CMK (cell line): ENCODE measurements at places on chromosomes 1 and 21.

- DNase-seq = no peak
Measured at GRCh38 chr21:39911286-39912199, 44.3 kb downstream of the PCP4 start.

DNA sequence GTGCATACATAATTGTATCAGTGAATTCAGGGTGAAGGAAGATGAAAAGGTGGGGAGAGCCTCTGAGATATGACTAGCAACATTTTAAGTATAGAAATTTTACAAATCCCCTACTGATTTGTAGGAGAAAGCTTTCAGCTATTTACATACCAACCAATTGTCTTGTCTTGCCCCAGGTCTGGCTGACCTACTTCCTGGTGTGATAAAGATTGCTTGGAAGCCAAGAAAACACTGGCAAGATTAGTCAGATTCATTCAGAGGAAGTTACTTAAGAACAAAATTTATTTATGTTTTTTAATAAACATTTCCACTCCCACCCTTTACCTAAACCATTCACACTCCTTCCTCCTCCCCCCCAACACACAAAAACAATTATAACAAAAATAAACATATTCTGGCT is 17.5 kb downstream of the PTGS2 start:
- DNase-seq = no peak

DNA sequence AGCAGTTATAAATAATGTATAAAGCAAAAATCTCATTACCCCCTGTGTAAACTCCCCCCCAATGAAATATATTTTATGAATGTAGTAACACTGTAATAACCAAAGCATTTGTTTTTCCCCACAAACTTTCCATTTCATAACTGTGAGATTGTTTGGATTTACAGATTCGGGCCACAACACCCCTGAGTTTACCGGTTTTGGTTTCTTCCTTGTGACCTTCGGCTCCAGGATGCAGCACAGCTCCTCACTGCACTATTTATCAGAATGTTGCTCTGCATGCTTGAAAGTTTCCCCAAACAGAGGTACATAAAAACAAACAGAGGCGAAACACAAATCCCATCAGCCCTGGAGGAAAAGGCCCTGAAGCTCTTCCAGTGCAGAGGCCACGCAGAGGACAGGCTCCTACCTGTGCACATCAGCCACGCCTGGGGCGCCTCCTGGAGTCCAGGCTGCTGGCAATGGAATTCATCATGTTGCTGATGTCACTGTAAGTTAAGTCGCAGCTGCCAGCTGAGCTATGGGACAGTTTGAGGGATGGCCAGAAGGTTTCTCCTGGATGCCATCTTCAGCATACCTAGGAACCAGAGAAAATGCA is 122.0 kb downstream of the LMO4 start:
- DNase-seq = no peak

- DNase-seq = no peak
Measured at GRCh38 chr1:205973377-205974232, 29.6 kb downstream of the RAB7B start.

GRCh38 chr1:21189421-21189820 is 12.7 kb upstream of the EIF4G3 start:
- DNase-seq = no peak

GRCh38 chr1:6185151-6185550 is 5.0 kb upstream of the CHD5 start:
- no peak for DNase-seq

- DNase-seq = no peak
Measured at GRCh38 chr1:212488436-212489283, 55.9 kb downstream of the NENF start.

DNA sequence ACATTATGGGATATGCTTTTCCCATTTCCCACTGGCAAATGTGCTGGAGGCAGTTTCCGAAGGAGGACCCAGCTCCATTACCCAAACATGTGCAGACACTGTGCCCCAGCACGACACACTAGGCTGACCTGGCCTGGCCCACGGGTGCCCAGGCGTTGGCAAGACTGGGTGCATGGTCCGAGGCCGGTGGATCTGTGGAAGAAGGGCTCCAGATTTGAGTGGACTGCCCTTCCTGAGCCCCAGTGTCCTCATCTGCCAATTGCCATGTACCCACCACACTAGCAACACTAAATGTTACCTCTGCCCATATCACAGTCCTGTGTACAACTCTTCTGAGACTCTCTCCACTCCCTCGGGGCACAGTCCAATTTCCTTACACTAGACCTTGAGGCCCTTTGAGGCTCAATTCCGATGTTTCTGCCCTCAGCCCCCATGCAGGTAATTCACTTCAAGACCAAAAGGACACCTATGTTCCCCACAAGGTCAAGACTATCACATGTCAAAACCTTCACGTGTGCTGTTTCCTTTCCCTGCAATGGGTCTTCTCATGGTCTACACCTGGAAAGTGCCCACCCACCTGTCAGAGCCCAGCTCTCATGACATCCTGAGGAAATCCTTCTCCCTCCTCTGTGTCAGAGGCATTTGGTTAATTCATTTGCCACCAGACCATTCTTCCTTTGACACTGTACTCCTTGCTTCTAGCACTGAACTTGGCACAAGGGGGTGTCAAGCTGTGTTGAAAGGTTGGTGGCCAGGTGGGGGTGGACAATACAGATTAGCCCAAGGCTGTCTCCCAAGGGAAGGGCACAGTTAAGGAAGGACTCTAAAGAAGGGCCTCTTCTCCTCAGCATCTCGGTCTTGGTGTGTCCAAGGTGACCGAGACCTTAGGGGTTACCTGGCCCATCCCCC is 124.9 kb downstream of the DMRTB1 start:
- DNase-seq = no peak

DNA sequence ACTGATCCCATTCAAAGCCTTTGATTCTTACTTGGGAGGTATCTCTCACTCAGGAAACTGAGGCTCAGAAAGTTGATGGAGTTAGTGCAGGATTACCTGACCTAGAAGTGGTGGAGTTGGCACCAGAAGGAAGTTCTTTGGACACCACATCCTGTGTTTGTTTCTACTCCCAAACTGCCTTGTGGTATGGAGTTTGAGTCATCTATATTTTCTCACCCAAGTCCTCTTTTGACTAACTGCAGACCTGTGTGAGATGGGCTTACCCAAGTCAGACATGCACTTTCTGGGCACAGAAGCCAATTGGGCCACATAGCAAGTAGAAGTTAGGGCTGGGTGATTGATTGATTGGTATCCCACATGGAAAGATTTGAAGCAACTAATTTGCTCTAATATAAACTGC is 36.1 kb downstream of the FGGY start:
- no peak for DNase-seq

DNA sequence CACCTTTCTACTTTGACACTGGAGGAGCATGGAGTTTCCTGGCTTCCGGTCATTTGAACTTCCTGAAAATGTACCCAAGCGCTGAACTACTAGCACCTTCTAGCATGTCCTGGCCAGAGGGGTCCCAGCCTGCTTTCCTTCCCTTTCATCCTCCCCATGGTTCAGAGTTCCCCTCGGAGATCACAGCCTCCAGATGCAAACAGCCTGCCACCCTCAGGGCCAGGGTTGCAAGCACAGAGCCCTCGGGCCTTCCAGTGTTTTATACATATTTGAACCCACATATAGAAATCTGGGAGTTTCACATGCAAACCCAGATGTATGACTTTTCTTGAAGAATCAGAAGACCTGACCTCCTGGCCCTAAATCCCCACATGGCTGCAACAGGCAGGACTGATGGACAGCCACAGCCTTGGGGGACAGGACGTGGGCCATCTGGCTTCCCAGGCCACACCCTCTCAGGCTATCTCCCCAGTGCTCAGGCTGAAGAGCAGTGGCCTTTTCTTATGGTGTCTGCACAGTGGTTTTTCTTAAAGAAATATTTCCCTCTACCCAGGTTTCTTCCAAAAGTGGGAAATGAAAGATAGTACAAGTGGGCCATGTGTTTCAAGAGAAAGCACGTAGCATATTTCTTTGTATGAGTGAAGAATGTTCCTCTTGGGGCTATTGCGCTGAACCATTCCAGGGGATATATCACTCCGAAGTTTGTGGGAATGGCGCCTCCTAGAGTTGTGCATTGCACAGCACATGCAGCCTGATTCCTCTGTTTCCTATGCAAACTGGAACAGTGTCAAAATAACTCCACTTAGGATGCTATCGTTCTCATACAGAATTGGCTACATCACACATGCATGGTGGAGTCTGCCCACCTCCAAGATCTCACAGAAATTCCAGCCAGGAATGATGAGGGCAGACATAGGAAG is 232.0 kb upstream of the VAMP3 start:
- DNase-seq = no peak

DNA sequence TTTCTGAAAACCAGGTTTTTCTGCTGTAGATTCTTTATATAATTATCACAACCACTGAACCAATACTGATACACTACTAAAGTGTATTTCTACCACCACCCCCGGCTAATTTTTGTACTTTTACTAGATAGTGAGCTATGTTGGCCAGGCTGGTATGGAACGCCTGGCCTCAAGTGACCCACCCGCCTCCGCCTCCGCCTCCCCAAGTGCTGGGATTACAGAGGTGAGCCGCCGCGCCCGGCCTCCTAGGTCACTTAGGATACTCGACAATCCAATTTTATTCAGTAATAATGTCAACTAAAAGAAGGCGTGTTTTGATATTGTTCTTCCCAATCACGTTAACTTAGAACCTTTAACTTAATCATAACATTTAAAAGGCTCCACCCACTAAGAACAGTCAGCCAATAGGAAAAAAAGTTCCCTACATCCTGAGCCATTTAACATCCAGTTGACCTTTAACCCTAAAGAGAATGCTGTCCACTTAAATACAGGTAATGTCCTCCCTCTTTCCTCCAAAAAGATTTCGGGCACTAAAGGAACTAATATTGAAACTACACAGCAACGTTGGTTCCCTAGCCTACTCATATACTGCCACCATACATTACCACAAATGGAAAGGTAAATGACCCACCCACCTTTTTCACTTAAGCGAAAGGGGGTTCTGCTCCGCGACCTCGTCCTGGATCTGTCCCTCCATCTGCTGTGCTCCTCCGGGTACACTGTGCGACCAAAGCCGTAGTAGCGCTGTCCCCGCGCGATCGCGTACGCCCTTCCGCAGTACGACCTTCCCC is 1.2 kb downstream of the RSRP1 start:
- no peak for DNase-seq

DNA sequence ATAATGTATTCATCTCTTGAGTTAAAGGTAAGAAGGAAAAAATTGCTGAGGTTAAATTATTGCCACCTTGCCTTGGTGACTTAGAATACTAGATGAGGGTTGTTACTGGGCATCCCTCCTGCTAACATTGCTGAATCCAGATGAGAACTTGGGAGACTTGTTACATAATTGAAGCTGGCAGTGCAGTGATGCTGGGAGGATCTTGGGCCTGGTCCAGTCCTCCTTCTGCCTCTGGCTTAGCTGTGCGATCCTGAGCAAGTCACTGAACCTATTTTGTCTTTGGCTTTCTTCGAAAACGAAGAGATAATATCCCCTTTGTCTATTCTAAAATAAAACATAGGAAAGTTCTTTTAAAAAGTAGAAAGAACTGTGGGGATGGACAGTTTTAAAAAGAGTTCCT is 244.9 kb upstream of the NRIP1 start:
- no peak for DNase-seq

DNA sequence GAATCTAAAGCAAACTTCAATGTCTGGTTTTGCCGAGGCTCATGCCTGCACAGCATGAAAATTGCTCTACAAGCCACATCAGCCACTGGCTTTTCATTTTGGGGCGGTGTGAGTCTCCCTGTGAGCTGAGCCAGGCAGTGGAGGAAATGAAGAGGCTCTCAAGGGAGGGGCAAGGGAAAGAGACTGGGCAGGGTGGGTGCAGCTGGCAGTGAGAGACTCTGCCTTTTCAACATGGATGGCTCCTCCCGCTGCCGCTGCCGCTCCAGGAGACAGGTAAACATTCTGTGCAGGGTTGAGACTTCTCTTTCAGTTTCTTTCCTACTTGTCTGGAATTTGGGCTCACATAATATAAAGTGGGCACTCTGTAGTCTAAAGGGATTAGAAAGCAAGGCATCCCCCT is 11.3 kb upstream of the CTSE start:
- no peak for DNase-seq

DNA sequence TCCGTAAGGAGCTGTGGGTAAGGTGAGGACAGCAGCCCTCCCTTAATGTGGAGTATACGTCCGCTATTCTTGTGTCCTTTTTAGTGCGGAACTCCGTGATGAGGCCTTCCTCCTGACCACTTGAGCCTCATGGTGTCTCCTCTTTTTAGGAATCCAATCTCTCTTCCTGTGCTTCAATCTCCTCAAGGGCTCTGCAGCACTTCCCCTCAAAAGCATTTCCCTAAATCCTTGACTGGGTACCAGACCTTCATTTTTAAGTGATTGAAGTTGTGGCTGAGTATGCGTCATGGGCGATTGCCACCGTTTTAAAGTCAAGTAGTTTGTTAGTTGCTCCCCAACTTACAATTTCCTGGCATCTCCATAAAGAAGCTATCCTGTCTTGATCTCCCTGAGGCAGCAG is 62.8 kb downstream of the SAMSN1 start:
- no peak for DNase-seq

- no peak for DNase-seq
Measured at GRCh38 chr1:17553975-17554700, 14.6 kb downstream of the ARHGEF10L start.

- no peak for DNase-seq
Measured at GRCh38 chr1:171397851-171398469, 84.0 kb downstream of the FMO4 start.

DNA sequence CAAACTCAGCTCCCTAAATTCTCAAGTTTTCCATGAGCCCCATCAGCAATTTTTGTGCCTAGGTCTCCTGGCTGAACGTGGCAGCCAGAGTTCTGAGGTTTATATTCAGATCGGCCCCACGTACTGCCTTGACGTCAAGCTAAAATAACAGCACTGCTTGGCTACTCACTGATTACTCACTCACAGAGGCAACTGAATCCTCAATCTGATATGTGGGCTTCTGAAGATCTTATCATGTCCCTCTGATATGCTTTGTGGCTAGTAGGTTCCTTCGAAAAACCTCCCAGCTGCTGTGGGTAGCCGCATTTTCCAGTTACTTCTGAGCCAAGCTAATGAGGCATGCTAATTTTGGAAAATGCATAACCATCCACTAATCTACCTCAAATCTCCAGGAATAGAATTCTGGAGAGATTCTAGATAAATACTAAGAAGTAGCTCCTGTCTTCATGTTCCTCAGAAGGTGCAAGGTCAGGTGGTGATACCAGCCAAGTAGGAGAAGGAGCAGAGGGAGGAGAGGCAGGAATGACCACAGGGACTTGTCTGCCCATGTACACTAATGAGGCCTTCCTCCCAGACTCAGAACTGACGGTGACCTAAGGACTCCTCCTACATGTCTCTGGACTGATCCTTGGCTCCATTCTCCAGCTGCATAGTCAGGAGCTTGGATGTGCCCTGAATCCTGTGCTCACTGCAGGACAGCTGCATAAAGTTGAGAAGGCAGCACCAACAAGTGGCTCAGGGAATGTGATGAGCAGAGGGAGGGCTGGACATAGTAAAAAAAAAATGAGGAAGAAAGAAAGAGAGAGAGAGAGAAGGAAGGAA is 263.7 kb downstream of the TNR start:
- no peak for DNase-seq

- DNase-seq = no peak
Measured at GRCh38 chr1:163799190-163799805, 477.5 kb downstream of the NUF2 start.

- DNase-seq = no peak
Measured at GRCh38 chr1:243723458-243724043, 126.5 kb downstream of the AKT3 start.
